Stimulated activated CD4-positive, alpha-beta T cell treated with anti-CD3 and anti-CD28 coated beads, Interleukin-1b, Interleukin-23, amount 100 ng/mL, for 48 hours (primary cell): ENCODE measurements at places on chromosomes 6 and 20.
A peak's percentile ranks its signal among the peaks of the same experiment; 100 is the strongest.

- DNase-seq: peak; percentile 10
Measured at GRCh38 chr6:41707565-41708200, 27.7 kb downstream of the TFEB start.

GRCh38 chr6:113401231-113401630 lies 455.9 kb upstream of the MARCKS start:
- no peak for DNase-seq

DNA sequence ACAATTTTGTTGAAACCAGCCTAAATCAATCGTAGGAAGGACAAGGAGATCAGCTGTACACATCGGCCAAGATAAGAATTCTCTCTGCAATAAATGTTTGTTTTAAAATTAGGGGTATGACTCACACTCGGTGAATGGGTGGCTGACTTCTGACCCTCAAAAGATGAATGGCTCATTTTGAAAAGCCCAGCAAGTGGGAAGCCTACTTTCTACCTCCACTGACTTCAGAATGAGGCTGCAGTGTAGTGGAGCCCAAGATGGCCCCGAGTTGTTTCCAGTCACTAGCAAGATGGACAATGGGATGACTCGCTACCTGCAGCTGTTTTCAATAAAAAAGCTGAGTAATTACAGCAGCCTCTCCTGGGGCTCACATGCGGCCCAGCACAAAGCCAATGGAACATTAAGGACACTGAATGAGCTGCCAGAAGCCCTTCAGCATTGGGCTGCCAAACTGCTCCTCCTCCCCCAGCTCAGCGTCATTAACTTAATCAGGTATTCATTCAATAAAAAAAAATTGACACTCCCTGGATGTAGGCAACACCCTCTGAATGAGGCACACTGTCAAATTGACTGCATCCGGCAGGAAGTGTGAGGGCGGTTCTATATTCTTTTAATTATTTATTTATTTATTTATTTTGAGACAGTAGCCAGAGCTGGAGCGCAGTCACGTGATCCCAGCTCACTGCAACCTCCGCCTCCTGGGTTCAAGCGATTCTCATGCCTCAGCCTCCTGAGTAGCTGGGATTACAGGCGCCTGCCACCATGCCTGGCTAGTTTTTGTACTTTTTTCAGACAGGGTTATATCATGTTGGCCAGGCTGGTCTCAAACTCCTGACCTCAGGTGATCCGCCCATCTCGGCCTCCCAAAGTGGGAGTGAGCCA lies 107.3 kb downstream of the GMPR start:
- no peak for DNase-seq

DNA sequence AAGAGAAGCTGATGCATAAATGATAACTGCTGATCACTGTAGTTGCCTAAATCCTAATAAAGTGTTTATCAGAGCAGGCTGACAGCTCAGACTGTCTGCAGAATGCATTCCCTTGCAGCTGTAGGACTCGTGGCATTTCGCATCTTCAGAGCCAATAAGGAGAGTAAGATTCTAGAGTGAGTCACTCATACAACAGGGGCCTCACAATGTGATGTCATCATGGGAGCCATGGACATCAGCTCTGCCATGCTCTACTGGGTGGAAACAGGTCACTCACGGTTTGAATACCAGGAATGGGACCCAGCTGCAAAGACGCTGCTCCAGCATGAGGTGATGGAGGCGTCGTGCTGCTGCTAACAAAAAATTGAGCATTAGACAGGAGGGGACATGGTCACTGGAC lies 7.4 kb downstream of the FAM209B start:
- DNase-seq: no peak

DNA sequence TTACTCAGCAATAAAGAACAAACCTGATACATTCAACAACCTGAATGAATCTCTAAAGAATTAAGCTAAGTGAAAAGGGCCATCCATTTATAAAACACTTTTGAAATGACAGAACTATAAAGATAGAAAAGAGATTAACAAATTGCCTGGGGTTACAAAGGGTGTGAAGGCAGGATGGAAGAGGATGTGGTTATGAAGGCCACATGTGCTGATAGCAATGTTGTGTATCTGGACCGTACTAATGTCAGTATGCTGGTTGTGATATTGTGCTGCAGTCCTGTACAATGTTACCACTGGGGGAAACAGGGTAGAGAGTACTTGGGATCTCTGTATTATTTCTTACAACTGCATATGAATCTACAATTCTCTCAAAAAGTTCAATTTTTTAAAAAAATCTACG lies 36.4 kb downstream of the ELOVL5 start:
- DNase-seq: no peak

DNA sequence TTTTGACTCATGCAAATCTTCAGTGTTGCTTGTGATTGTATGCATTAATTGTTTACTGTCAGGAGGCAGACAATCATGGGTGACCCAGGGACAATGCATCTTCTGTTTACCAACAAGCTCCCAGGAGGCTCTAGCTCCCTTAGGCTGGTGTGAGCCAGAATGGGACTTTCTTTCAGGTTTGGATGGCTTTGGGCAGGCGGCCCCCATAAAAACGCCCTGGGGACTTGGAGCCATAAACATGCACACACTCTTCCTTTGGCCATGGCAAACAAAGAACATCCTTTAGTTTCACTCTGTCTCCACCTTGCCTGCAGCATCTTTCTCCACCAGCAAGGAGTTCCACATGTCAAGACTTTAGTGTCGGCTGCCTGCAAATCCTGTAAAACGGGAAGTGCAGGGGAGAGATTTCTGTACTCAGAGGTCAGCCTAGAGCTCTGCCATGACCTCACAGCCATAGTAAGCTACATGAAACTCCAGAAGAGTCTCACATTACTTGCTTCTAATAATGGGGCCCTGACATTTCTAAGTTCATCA lies 127.6 kb downstream of the MAP3K7 start:
- DNase-seq: no peak
